ENCODE measurements at places on chromosomes 12 and 14.

DNA sequence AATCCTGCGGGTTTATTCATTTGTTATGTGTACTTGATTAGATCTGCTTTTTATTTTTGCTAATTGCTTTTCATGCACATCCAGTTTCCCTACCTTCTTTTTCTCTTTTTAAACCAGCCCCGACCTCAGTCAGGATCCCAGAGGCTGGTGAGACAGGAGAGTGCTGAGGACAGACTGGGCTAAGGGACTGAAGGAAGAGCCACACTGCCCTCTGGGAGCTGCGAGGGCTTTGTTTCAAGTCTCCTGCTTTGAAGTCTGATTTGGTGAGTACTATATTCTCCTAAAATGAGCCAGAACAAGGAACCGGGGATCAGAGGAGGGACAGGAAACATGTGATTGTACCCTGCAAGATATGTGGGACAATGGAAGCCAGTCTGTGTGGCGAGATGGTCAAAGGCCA, 23.9 kb downstream of the PRICKLE1 start:
- DNase-seq, result no peak

DNA sequence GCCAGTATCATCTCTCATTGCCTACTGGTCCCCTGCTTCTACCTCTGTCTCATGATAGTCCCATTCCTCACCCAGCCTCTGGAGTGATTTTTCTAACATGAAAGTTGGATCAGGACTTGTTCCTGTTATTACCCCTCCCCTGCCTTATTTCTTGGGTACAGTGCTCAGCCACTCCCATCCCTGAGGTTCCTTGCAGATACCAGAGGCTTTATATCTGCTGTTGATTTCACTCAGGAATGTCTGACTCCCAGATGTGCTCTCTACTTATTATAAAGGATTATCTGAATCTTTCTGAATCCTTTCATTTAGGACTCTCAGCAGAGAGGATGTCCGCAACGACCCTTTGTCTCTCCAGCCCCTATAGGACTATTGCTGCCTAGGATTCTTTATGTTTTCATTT, 111.2 kb downstream of the LRRK2 start:
- DNase-seq, result no peak

DNA sequence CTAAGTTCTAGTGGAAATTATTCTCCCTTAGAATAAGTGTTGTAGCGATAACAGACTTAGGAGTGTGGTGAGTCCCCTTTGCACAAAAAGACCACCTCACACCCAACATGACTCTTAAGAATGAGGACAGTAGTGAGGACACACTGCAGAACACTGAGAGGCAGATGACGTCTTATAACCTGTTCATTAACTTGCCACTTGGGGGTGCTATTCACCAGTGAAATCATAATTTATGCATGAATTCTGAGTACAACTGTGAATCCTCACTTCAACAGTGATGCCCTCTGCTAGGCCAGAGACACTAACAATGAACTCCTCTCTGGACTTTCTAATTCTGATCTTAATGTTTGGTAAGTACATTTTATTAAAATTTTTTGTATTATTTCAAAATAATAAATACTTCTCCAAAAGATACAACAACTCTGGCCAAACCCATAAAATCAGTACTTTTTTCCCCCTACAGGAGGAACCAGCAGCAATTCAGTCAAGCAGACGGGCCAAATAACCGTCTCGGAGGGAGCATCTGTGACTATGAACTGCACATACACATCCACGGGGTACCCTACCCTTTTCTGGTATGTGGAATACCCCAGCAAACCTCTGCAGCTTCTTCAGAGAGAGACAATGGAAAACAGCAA, 274.7 kb downstream of the DAD1 start:
- no peak for DNase-seq

GRCh38 chr14:77582511-77582910, 33.9 kb downstream of the SPTLC2 start:
- no peak for DNase-seq

DNA sequence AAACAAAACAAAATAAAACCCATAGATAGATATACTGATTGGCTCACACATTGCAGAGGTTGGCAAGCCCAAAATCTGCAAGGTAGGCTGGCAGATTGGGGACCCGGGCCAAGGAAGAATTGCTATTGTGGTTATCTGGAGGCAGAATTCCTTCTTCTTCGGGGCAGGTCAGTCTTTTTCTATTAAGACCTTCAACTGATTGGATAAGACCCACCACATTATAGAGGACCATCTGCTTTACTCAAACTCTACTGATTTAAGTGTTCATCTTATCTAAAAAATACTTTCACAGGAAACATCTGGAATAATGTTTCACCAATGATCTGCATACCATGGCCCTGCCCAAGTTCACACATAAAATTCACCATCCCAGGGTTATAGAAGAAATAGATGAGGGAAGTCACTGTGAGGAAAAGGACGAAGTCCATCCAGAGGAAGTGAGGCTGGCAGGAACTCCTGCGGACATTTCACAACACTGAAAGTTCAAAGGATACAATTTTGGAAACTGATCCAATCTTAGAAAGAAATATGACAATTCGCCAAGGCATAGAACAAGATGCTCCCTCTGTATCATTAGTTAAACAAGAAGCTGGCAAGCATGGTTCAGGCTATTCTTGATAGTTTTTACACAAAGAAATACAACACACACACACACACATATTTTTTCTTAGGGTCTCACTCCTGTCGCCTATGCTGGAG, 127.6 kb upstream of the MED13L start:
- no peak for DNase-seq

GRCh38 chr12:51465491-51465890, 40.9 kb downstream of the SLC4A8 start:
- DNase-seq, result no peak

- DNase-seq, result no peak
These were observed 343.5 kb downstream of the PCNX1 start for GRCh38 chr14:71250791-71251190.

- DNase-seq, result no peak
These were observed 940 bp downstream of the MOAP1 start for GRCh38 chr14:93183596-93184317.

DNA sequence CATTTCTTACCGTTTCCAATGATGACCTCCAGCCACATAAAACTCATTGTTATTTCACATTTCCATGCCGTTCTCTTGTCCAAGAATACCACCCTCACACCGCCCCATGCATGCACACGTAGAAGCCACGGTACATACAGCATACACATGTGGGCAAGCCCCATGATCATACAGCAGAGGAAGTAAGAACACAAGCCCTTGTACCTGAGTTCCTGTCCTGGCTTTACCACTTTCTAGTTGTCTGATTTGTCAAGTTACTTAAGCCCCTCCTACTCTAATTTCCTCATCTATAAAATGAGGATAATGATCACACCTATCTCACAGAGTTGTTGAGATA, 59.9 kb downstream of the DUSP16 start:
- DNase-seq, result no peak

DNA sequence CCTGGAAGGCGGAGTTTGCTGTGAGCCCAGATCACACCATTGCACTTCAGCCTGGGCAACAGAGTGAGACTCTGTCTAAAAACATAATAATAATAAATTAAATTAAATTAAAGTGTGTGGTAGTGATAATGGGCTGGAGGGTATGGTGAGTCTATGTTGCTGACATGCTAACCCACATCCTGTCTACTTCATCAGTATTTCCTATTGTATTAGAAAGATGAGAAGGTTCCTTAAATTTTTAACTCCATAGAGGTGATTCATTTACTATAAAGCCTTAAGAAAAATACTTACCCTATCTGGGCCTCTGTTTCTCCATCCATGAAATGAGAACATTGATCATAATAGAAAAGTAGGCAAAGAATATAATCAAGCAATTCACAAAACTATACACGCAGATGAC, 280.5 kb downstream of the FBXL14 start:
- DNase-seq, result no peak

DNA sequence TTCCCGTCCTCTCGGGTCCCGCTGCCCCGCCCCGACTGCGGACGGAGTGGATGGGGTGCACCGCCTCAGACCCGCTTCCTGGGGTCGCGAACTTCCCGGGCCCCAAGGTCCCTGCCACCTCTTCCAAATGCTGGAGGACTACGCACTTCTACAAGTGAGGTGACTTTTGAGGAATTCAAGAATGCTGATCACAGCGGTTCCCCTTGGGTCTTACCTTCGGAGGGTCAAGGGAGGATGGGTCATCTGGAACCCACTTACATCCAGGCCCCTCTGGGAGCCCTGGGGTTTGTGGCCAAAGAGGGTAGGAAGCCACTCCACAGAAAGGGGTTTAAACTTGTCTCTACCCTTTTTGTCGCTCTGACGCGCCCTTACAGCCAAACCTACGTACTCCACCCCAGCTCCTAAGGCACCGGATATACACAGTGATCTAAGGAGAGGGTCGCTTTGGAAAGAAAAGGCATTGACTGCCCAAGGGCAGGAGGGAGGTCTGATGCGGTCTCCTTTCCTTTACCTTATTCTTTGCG, 532 bp upstream of the PRKD1 start:
- DNase-seq, result no peak

DNA sequence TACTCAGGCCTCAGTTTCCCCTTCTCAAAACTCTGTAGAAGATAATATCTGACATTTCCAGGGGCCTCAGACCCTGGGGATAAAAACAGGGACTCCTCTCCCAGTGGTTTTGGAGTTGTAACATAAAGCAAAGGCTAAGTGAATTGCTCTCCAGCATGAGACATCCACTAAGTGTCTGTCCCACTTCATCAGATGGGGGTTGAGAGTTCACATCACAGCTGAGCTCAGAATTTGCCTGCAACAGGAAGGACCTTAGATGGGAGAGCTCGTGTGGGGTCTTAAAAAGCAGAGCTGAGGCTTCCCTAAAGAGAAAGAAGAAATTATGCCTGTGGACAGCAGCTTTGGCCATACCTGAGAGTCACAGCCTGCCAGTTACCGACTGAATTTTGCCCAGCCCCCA, 61.1 kb downstream of the TBX5 start:
- no peak for DNase-seq

- DNase-seq, result no peak
These were observed 44.9 kb upstream of the LTBP2 start for GRCh38 chr14:74656964-74657363.

GRCh38 chr12:91139286-91139685, 28.0 kb upstream of the LUM start:
- no peak for DNase-seq

DNA sequence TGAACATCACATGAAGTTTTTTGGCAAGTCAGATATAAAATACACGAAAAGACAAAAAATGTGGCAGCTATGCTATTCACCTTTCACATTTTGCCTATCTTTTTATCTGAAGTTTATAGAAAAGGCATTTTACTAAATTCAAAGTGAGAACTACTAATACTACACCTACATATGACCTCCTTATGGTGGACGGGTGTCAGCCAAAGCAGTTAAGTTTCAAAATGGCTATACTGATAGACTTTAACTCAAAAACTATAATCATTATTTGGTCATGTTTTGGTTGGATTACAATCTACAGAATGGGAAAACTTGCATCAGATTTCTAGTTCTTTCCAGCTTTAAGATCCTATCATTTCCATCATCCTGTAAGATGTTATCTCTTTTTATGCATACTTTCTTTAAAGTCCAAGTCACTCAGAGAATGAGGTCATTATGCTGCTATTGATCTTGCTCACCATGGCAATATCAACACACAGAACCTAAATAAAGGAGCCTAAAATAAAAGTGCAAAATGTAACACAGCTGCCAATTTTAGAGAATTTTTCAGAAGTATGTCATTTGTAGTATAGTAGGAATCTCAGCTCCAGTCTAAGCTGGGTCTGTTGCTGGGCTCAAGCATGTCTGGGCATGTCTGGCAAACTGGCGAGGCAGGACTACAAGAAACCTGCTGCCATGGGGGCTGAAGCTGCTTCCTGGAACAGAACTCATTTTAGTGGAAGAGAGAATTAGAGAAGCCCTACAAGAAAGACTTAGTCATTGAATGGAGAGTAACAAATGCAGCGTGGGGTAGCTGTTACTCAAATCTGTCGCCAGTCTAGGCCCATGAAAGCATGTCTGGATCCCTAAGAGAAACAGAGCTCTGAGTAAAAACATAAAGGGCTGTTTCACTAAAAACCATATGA, 7.6 kb upstream of the AEBP2 start:
- DNase-seq, result no peak

DNA sequence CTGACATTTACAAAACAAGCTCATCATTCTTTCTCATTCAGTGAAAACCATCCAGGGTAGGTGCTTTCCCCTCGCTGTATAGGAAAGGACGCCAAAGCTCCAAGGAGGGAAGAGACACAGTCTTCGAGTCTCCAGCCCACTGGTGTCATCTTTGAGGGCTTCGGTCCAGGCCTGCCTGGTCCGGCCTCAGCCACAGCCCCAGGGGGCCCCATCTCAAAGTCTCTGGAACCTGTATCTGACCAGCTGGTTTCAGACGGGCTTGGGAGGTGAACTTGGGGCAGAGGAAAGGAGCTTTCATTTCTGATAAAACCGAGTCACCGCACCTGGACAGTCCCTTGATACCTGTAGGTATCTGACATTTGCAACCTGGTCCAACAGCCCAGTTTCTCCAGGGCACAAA, 229.5 kb upstream of the RTL1 start:
- DNase-seq, result no peak

- no peak for DNase-seq
These were observed at the start of gene KDM5A for GRCh38 chr12:389142-390096. KDM5A (minus strand) TSS chr12:389320; CDS start chr12:389091, 229 bp downstream.

GRCh38 chr12:12533238-12533829, 29.3 kb downstream of the DUSP16 start:
- no peak for DNase-seq

GRCh38 chr12:80217011-80217535, 117.7 kb downstream of the OTOGL start:
- DNase-seq, result no peak

- DNase-seq, result no peak
These were observed 58.9 kb downstream of the ANAPC7 start for GRCh38 chr12:110344657-110345056.

DNA sequence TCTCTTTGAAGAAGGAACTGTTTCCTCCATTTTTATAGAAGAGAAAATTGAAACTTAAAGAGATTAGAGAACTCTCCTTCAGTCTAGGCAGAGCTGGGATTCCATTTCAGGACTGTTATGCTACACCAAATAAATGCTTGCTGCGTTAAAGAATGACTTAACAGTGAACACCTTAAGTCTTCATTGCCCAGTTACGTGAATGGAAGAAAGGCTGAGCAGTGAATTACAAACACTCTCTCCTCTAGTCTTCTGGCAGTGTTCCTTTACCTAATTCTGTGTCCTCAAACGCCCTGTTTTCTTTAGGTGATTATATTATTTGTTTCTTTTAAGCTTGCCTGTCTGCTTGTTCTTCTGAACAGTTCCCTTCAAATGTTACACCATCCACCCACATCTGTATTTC, 59.7 kb downstream of the RCOR1 start:
- DNase-seq, result no peak

DNA sequence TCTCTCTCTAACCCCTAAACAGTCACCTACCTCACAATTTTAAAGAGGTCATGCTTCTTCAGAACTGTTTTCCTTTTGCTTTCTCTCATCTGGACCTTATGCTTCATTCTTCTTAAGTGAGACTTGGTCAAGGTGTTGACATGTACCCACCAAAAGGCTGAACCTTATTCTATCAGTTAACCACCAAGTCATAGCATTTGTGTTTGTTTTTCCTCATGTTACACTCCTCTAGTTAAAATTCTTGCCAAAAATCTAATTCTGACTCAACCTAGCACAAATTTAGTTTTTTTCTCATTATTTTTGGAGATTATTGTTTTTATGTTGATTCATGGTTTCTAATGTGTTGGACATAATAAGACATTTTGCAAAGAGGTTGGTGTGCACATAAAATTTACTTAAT, 578.6 kb downstream of the SLC16A7 start:
- DNase-seq, result no peak

- DNase-seq, result no peak
These were observed 4.4 kb upstream of the GPHN start for GRCh38 chr14:66503532-66503931.

GRCh38 chr14:22047115-22047514, 373.5 kb upstream of the OR4E1 start:
- no peak for DNase-seq

Data from activated naive CD4-positive, alpha-beta T cell (primary cell).